Activated CD8-positive, alpha-beta memory T cell treated with anti-CD3 and anti-CD28 coated beads, Interleukin-2, amount 50 U/mL, for 4 hours (primary cell): ENCODE measurements at places on chromosomes 1 and 21.
A peak's percentile ranks its signal among the peaks of the same experiment; 100 is the strongest.

DNA sequence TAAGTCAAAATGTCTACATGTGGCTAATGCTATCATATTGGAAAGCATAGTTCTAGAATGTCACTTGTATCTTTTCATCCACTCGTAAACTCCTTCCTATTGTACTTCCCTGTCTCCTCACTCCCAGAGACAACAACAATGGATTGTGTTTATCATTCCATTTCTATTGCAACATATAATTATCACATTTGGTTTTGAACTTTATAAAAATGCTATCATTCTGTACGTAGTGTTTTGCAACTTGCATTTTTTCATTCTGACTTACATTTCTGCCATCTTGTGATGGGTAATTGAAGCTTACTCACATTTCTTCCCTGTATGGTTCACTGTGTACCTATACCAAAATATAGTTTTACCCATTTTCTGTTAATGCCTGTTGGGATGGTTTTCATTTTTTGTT is 14.5 kb upstream of the CSF3R start:
- DNase-seq: no peak

DNA sequence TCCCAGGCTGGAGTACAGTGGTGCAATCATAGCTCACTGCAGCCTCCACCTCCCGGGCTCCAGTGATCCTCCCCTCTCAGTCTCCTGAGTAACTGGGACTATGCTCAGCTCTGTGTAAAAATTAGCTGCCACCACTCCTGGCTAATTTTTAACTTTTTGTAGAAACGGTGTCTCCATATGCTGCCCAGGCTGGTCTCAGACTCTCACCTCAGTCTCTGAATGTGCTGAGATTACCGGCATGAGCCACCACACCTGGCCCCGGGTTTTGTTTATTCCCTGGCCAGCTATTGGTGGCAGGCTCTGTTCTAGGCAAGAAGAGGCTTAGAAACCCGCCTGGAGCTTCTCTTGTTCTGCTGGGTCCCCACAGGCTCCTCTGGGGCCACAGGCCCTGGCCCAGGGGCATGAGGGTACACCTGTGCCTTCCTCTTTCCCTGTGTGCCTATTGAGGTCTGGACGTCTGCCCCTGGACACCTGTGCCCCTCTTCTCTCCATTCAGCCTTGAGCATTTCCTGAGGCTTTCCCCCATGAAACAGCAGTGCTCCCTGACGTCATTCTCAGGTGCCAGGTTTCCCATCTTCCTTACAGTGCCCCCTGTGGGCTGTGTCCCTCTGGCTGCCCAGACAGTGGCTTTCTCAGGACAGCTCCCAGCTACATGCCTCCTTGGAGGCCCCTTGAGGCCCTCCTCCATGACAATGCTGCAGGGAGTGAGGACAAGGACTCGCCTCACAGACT is 57.5 kb downstream of the PCP4 start:
- DNase-seq: no peak

DNA sequence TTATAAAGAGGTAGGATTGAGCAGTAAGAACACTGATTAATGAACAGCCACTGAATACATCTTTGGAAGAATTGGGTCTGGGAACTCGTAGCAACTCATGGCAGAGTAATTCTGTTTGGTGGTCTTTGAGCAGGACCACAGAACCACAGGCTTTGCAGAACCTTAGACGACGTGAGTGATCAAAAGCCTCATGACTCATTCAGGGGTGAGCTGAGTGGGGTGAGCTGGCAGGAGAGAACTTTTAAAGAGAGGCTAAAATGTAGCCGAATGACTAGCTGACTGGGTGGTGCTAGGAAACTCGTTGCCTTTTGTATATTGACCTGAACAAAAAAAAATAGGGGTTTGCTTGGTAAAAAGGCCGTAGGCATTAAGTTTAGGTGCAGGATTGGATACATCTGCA is 313.8 kb downstream of the TGFB2 start:
- DNase-seq: no peak

- no peak for DNase-seq
Observed at GRCh38 chr1:19222979-19223824, 13.1 kb upstream of the UBR4 start.

DNA sequence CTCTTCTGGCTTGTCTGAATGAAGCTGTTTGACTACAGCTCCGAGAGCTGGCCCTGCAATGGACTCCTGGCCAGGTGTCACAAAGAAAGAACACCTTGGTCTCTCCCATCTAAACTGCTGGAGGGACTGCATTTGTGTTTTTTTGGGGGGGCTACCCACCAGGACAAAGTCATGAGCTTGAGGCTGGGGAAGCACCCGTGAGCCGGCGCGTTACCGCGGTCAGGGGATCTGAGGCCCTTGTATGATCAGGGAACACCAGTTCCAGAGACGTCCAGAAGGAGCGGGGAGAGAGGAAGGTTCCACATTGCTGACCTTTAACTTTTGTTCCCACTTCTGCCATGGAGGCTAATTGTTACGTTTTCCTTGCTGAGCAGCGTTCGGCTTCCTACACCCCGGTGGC is 84.5 kb upstream of the C1orf174 start:
- DNase-seq: no peak

- no peak for DNase-seq
Observed at GRCh38 chr1:220759147-220759546, 11.0 kb downstream of the MTARC2 start.

DNA sequence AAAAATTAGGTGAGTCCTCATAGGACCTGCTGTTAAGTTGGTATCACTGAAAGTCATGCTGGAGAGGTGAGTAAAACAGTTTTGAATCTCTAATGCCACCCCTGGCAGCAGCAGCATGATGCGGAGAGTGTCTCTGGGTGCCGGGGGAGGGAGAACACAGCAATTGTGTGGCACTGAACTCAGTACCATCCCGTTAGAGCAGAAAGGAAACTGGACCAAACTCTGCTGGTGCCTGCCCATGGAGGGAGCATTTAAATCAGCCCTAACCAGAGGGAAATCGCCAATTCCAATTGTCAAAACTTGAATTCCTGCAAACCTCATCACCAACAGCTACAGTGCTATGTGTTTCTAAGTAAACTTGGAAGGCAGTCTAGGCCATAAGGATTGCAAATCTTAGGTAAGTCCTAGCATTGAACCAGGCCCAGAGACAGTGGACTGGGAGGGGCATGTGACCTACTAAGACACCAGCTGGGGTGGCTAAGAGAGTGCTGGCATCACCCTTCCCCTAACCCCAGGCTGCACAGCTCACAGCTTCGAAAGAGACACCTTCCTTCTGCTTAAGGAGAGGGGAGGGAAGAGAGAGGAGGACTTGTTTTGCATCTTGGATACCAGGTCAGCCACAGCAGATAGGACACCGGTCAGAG is 30.0 kb downstream of the CD53 start:
- DNase-seq: no peak

DNA sequence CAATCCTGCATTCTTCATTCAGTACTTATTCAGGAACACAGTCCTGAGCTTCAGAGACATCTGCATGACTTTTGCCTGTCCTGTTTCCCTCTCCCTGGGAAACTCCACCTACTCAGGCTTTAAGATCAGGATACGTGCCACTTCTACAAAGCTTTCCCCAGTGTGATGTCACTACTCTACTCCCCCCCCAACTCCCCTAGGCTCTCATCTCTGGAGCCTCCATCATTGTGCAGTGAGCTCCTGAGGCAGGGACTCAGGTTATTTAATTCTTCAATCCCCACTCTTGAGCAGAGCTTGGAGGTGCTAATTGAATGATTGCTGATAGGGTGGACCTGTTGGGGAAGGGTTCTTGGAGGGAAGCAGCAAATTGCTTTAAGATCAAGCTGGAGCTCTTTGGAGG is 1.2 kb downstream of the NT5C1A start:
- no peak for DNase-seq

- no peak for DNase-seq
Observed at GRCh38 chr1:219445864-219446263, 167.0 kb downstream of the ZC3H11B start.

DNA sequence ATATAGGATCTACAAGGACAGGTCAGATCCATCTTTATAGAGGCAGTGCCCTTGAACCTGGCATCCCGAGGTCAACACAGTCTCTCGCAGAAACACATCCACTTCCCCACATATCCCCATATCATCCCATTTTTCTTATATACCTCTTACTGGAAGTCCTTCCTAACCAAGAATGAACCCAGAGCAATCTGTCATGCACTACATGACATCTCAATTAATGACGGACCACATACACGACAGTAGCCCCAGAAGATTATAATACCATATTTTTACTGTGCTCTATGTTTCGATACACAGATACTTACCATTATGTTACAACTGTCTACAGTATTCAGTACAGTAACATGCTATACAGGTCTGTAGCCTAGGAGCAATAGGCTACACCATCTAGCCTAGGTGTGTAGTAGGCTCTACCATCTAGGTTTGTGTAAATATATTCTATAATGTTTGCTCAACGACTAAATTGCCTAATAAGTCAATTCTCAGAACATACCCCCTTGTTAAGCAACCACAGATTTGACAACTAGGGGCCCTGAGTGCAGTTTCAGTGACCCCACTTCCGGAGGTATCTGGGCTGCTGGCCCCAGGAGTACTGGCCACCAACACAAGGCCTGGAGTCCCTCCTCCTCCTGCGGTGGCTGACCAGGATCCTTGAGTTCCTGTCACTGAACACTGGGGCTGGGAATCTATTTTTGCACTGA is 28.1 kb downstream of the PTPN14 start:
- no peak for DNase-seq

GRCh38 chr1:156295391-156295947 is at the start of gene GLMP:
Gene GLMP, minus strand, starts transcription at chr1:156295679. Its CDS starts 34 bp downstream, at chr1:156295645.
- peak; percentile 46 for DNase-seq

DNA sequence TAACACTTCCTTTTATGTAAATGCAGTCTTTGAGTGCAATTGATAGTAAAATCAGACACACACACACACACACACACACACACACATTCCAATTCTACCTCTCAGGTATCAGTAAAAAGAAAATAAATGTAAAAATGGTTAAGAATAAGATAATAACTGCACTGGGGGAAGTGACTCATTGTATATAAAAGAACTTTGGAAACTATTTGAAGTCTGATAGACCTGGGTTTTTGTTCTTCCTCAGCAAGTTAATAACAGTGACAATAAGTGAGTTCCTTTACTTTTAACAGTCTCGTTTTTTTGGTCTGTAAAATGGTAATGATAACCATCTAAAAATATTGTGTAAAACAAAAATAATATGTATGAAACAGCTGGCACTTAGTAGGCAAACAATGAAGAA is 1815.0 kb downstream of the MRPL39 start:
- no peak for DNase-seq

- DNase-seq: no peak
Observed at GRCh38 chr1:208251911-208252835, 8.0 kb upstream of the PLXNA2 start.

DNA sequence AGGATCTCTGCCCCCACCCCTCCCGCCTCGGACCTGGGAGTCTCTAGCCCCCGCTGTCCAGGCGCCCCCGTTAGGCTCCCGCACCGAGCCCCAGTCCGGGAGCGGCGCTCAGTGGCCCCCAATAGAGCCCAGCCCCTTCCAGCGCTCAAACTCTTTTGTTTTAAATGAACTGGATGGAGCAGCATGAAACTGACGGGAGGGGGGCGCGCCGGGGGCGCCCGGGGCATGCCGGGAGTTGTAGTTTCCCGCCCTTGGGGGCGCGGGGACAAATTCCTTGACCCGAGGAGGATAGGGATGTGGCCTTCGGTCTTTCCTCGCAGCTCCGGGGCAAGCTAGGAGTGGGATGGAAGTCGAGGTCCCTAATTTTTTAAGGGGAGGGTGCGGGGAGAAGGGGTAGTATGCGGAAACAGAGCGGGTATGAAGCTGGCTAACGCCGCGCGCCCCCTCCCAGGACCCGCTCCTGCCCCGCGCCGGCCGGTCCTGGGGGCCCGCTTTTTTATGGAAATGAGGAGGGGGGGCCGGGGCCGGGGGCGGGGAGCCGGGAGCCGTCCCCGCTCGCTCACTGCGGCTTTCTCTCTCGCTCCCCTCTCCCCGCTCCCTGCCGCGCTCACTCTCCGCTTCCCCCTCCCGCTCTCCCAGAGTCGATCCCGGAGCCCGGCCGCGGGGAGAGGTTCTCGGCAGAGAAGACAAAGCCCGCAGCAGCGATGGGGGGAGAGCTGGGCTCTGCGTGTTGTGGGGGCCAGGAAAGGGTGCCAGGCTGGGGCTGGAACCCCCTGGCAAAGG is at the start of gene MEX3A:
MEX3A (minus strand) TSS at position 157 of the 783 bp plus-strand sequence. CDS start 467 bp downstream, outside the sequence.
- peak; percentile 70 for DNase-seq

- no peak for DNase-seq
Observed at GRCh38 chr1:85822696-85823095, 114.5 kb upstream of the ZNHIT6 start.

- no peak for DNase-seq
Observed at GRCh38 chr1:182110635-182111034, 49.1 kb upstream of the ZNF648 start.
